ENCODE measurements at places on chromosomes 13 and 19.

GRCh38 chr19:43812688-43813087 is 10.4 kb upstream of the LYPD5 start:
- DNase-seq = no peak

DNA sequence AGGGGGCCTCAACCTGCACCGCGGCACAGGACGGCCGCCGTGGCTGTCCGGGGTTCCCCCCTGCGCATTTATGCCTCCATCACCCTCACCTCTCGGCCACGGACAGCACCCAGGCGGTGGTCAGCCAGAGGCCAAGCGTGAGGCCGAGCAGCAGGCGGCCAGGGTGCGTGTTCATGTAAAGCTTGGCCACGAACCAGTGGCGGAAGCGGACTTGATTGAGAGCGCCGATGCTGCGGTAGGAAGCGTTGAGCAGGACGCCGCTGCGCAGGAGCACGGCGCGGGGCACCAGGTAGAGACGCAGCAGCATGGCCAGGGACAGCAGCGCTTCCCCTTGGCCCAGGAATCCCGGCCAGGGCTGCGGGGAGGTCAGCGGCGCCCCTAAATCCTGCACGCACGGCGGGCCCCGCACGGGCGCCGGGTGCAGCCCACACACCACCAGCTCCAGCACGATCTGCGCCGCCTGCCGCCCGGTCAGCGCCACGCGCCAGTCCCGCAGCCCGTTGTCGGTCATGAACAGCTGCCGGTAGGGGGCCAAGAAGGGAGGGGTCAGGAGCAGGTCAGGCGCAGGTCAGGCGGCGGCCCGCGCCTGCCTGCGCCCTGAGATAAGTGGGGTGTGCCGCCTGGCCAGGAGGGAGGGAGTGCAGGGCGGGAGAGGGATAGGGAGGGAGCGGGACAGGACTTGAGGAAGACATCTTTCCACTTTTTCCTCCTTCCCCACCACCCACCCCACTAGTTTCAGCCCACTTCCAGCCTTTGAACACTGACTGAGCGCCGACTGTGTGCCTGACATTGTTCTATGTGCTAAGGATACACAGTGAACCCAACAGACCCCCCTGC is 6.5 kb downstream of the KCNN4 start:
- DNase-seq = no peak

DNA sequence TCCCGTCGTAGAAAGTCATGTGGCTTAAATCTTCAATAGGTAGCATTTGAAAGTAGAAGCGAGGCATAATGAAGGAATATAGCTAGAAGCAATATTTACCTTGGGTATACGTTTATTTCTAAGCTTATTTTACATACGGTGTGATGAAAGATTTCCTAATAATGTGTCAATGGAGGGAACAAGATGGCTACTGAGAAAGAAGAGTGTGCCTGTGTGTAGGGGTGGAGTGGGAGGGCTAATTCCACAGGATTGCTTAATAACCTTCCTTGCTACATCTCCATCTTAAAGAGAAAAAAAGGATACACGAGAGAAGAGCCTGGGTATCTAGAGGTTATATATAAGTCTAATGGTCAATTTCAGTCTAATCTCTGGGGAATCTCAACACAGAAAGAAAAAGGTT is 2.0 kb downstream of the SPART start:
- no peak for DNase-seq

- DNase-seq = no peak
Observed at GRCh38 chr19:52227196-52227940, 37.5 kb downstream of the PPP2R1A start.

DNA sequence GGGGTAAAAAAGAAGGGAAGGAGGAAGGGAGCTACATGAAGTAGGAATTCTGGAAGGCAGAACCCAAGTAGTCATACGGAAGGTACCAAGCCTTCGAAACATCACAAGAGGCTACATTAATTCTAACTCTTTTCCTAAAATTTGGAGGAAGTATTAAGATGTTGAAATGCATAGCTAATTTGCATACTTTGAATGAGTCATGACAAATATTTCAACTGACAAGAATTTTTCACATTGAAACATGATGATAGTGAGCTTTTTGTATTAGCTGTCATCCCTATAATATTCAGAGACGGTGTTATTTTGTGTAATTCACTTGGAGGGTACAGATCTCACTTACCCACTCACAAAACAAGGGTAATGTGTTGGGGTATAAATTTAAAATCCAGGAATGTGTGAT is 9.1 kb upstream of the ACOD1 start:
- DNase-seq = no peak

DNA sequence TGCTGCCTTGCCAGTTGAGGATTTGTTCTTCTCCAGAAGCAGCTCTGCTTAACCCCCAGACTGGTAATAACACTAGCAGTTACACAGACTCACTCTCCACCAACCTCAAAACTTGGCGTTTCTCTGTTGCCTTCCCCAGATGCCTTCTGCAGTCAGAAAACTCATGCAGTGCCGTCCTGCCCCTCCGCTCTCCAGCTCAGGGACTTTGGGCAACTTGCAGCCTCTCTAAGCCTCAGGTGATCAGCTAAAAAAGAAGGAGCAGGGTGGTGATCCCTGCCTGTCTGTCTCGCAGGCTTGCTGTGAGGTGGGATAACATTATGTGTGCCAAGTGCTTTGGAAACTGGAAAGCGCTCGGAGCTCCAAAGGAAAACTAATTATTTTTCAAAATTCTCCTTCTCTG is 391.6 kb downstream of the HS6ST3 start:
- no peak for DNase-seq

DNA sequence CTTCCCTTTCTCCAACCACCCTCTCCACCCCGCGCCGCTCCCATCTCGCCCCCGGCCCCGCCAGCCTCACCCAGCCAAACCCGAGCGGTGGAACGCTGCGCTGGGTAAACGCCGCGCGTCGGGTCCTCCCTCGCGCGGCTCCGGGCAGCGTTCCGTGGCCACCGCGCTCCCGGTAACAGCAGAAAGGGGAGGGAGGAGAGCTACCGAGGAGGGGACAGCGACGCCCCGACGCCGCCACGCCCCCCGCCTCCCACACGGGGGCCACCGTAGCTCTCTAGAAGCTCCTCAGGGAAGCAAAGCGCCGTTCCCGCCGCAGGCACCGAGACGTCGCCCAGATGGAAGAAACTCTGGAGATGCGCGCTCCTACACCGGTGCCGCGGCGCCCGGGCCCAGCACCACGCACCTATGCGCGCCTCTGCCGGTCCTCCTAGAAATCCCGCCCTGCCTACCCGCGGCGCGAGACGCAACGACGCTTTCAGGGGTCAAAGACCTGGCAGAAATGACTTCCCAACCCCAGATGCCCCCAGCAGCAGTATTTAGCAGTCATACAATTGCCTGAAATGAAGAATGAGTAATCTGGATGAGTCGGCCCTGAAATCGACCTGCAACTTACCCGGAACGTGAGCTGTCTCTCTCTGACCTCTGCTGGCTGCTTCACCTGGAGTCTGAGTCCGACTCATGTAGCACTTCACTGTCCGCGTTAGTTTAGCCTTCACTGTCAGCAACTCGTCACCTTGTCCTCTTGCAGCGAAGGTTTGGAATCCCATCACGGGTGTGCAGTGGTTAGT is at the start of gene RUBCNL:
TSS of gene RUBCNL (minus strand) at position 189 of the 788 bp plus-strand sequence. CDS start 14,777 bp downstream, outside the sequence.
- DNase-seq = peak; percentile 1

DNA sequence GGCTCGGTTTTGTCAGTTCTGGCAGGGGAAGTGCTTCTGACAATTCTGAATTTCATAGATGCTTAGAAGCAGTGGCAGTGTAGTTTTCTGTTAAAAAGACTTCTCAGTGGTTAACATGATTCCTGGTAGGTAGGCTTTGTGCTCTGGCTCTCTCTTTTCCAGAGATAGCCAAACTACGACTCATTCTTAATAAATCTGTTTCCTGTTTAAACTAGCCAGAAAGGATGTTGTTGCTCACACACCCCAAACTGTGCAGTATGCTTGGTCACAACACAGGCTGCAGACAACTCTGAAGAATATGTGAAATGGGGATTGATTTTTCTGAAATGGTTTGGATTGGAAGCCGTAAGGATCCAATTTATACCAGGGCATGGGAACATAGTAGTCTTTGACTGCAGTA is 711.5 kb downstream of the PCDH17 start:
- DNase-seq = no peak

GRCh38 chr13:46951516-46951915 is 54.7 kb upstream of the HTR2A start:
- DNase-seq = no peak

GRCh38 chr13:51861723-51862300 is at the start of gene CCDC70:
CCDC70 (plus strand) TSS chr13:51861969; CDS start chr13:51865412, 3,443 bp downstream.
- DNase-seq = no peak

DNA sequence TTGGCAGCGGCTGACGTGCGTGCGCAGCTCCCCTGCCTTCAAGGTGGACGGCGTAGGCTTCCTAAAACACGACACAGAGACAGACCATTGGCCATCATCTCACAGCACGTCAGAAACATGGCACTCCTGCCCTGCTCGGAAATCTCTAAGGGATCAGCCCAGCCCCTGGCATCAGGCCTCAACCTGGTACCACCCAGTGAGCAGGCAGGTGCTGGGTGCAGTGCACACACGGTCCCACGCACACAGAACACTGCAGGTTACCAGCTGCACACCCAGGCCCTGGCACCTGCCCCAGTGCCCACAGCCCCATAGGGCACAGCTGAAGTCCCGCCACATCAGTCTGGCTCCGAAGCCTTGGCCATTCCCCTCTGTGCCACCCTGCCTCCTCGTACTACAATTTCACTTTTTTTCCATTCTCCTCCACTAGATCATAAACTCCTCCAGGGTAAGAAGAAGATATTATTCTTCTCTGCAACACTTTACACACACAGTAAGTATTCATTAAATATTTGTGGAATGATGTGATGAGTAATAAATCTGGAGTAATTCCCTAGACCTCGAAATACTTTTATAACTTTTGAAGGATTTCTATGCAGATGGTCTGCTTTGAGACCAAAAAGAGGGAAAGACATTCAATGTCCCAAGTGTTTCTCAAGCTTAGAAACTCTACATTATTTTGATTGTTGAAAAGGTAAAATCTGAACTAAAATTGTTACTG is 156.4 kb downstream of the COL4A1 start:
- no peak for DNase-seq

DNA sequence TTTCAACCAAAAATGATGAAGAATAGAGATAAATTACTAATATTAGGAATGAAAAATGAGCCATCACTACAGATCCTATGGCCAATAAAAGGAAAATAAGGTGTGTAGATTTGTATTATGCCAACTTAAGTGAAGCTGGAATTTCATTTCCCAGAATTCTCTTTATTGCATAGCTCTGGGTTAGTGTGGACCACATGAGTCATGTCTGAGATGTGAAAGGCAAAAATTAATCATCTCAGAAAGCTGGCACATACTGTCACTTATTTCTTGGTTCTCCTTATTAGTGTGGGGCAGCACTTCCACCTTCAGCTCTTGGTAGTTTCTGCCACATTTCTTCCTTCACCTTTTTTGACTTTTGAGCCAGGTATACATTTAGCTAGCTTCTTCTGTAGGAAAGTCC is 82.6 kb downstream of the KATNAL1 start:
- DNase-seq = no peak

DNA sequence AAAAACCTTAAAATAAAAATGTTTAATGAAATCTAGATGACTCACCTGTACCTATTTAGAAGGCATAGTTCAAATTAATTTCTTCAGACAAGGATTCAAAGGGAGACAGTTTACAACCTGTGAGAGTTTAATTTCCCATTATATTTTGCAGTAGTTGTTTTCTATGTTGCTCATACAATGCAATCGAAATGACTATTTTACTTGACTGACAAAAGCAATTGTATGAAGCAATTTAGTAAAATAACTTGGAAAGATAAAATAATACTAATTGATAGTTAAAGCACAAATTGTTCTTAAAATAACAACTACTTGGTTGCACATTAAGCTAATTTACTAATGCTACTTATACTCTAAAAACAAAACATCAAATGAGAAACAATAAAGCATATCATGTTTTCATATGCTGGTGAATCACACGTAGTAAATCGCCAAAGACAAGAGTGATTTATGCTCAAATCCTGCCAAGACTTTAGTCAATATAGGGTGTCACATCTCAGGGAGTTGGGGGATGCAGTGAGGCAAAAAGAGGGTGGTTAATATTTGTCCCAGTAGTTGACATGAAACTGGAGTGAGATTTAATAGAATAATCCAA is 6.4 kb downstream of the DACH1 start:
- DNase-seq = no peak

- no peak for DNase-seq
Observed at GRCh38 chr19:4164262-4164661, 10.8 kb downstream of the CREB3L3 start.

- DNase-seq = no peak
Observed at GRCh38 chr13:40056898-40057619, 401.6 kb downstream of the COG6 start.

DNA sequence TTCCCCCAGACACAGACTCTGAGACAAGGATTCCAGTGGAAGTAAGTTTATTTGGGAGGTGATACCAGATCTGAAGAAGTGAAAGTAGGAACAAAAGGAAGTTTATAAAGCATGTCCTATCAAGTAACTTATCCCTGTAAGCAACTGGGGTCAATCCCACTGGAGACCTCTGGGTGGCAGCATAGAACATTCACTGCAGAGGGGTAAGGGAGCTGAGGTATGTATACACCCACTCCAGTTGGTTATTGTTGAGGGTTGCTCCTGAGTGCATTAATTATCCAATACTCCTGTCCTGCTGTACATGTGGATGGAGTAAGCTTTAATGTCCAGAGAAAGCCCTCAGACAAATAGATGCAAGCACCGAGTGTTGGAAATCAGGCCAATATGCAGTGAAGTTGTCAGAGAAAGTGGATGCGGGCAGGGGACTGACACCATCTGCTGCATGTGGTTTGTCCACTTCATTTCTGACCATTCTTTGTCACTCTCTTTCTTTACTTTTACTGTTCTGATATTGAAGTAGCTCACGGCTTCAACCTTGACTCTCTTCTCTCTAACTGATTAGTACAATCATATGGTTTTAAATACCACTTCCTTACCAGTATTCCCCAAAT is 46.7 kb downstream of the NOTCH3 start:
- DNase-seq = no peak

- no peak for DNase-seq
Observed at GRCh38 chr19:10670182-10670581, 16.0 kb downstream of the ILF3 start.

DNA sequence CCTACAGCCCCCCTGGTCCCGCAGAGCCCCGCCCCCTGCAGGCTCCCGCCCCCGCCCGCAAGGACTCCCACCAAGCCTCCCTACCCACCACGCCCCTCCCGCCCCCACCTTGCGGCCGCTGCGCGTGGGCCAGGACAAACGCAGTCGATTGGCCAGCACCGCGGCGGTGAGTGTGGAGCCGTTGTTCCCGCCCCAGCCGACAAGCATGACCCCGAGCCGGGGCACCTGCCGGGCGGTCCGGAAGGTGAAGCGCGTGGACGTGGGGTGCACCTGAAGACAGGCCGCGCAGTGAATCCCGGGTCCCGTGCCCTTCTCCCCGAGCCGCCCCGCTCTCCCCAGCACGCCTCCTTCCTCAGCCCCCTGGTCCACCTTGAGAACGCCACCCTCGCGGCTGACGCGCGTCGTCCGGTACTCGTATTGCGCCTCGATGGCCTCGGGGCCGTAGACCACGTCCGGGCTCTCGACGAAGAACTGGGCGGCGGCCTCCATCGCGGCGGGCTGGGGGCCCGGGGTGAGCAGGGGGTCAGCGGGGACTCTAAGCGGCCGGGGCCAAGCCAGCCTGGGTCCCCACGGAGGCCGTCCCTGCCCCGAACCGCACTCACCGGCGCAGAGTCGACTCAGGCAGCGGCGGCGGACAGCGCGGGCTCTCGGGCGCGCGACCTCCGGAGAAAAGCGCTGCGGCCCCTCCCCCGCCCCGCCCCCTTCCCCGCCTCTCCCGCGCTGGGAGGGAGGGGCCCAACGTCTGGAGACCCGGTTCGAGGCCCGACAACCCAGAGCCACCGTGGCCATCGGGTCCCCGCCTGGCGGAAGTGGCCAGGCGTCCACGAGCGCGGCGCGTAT is at the start of gene ISYNA1:
TSS of gene ISYNA1 (minus strand) at position 643 of the 840 bp plus-strand sequence. CDS start at position 489, 154 bp downstream.
- DNase-seq = peak; percentile 59

Data from NCI-H1436 (cell line).